ENCODE measurements at places on chromosomes 7 and 10. TPM values are rescaled to one million over a fixed set of nuclear protein-coding genes. Genes with fewer than 3 reads are reported as not detected.

C7orf33 gene
- total RNA-seq: not detected

CEP41 gene
- 13.0 TPM for total RNA-seq

OR6V1 gene
- total RNA-seq: not detected

C10orf67 gene
- 0.09 TPM for total RNA-seq

GBX1 gene
- 0.09 TPM for total RNA-seq

LZTS2 gene
- 38.8 TPM for total RNA-seq

IL6 gene
- total RNA-seq: 0.66 TPM

ANKRD22 gene
- total RNA-seq: 0.41 TPM

Measured in A549 treated with dexamethasone at 1 μM for 4 hours (cell line).